Activated gamma-delta T cell (primary cell): ENCODE measurements at places on chromosomes 1 and 21.

DNA sequence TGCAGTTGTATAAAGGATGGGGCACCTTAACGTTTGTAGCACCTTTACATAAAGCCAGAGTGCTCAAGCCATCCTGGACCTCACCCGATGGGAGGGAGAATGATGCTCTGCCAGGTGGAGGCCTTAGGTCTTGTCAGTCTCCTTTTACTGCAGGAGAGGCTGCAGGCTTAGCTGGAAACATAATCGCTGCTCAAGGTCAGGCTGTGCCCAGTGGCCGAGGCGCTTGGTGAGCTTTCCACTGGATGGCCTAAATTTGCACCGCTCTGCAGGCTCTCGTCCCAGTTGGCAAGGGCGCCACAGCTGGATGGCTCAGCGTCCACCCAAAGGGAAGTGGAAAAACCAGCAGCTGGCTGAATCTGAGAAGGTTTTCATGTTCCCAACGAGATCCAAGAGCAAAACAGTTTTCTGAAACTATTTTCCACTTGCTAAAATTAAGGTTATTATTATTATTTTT is 438.9 kb downstream of the CAMTA1 start:
- no peak for DNase-seq

DNA sequence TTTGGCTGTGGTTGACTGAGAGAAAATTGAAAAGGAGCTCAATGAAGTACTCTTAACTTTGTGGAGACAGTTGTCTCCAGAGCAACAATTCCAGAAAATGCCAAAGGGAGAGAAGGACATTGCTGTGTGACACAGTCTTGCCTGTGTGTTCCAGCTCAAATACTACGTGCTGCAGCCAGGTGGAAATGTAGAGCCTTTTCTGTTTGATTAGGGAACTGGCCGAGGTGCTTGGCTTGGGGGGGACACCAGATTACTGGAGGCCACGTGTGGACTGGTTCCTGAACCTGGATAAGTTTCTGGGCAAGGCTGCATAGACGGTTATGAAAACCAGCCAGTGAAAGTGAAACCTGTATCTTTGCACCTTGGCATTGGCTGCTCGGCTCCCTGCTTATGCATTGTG is 217.9 kb downstream of the CTH start:
- DNase-seq, result no peak

DNA sequence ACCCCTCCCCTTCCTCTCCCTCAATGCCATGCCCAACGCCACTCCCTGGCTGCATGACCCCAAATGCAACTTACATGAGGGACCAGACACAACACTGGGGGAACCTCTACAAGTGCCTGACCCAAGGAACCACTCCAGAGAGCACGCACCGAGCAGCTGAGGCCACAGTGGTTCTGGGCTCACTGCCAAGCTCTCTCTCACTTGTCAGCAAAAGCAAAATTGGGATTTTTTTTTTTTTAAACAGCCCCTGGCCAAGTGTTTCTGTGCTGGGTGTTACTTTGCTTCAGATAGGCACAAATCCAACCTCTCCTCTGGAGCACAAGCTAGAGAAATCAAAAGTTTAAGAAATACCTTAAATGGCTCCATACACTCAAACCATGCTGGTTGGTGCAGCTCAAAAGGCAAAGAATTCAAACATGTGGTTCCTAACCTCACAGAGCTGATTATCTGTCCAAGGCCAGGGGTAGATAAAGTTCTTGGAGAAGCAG is 363.0 kb downstream of the SETD4 start:
- no peak for DNase-seq

DNA sequence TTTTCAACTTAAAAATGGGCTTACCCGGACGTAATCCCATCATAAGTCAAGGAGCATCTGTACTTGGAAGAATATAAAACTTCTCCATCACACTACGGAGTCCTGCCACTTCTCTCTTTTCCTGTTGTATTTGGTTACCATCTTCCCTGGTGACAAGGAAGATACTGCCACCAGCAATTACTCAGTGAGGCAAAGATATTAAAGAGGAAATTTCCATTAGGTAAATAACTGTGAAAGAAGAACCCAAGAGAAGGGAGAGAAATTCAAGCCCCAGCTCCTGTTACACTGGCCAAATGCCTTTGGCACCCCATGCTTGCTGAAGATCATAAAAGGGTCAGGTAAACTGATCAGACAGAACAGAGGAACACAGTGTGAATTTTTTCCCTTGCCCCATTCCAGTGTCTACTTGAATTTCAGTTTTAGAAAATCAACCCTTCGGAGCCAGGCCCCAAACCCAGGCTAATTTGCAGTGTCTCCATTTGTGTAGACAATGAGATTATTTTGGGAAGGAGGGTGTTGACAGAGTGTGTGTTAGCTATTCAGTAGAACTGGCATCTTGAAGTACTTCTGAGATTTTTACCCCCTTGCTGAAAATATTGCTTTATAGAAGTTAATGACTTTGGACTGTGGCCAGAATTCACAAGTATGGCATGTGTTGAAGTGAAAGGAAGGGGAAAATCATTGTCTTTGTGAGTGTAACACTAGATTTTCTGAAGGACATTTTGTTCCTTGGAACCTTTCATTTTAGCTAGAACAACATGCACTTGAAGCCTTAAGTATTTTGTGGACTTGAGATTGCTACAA is 167.1 kb downstream of the DHRS3 start:
- DNase-seq, result no peak

- DNase-seq, result no peak
These were observed 372.8 kb downstream of the PTBP2 start for GRCh38 chr1:97094247-97094972.

- DNase-seq, result no peak
These were observed 61.8 kb upstream of the IFNLR1 start for GRCh38 chr1:24248859-24249258.

- no peak for DNase-seq
These were observed 29.3 kb downstream of the DHRS3 start for GRCh38 chr1:12588695-12589094.

GRCh38 chr21:34907461-34908418 is 141.4 kb downstream of the RUNX1 start:
- no peak for DNase-seq

GRCh38 chr1:21916447-21917238 is 20.5 kb downstream of the HSPG2 start:
- DNase-seq, result no peak

DNA sequence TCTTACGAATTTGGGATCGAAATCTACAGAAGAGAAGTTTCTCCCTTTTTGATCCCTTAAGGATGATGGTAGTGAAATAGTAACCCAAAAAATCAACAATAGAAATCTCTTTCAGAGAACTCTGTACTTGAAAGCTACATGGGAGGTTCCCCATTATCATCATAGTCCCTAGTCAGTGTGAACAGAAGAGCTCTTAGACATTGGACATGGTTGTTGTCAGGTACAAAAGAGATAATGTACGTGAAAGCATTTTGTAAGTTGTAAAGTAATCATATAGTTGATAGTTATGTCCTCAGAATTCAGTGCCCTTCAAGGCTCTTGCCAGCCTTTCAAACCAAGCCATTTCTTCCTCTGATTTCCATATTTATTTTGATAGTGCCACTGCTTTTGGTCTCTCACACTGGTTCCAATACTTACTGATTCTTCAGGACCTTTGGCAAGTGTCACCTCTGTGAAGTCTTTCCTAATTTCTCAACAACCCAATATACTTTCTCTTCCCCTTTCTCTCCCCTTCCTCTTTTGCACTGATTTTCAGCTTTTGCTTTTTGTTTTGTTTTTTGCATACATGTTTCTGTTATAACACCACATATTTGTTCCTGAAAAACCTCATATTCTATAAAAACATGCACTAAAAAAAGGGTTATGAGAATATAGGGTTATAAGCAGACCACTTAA is 22.4 kb downstream of the VPS45 start:
- DNase-seq, result no peak

GRCh38 chr1:160647329-160647720 is 481 bp upstream of the SLAMF1 start:
- DNase-seq, result no peak

GRCh38 chr1:64093941-64094340 is 109.5 kb upstream of the UBE2U start:
- no peak for DNase-seq

- no peak for DNase-seq
These were observed 2.6 kb downstream of the FUCA1 start for GRCh38 chr1:23865543-23865930.

- no peak for DNase-seq
These were observed 35.4 kb downstream of the CLCA1 start for GRCh38 chr1:86504137-86504479.

GRCh38 chr1:190000365-190000872 is 477.2 kb downstream of the BRINP3 start:
- DNase-seq, result no peak

DNA sequence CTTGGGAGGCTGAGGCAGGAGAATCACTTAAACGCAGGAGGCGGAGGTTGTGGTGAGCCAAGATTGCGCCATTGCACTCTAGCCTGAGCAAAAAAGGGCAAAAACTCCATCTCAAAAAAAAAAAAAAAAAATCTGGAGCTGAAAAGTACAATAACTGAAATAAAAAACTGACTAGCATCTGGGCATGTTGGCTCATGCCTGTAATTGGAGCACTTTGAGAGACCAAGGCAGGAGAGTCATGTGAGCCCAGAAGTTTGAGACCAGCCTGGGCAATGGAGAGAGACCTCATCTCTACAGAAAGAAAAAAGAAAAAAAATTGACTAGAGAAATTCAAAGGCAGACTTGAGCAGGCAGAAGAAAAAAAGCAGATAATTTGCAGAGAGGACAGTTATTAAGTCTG is 18.1 kb downstream of the CLDN19 start:
- DNase-seq, result no peak

DNA sequence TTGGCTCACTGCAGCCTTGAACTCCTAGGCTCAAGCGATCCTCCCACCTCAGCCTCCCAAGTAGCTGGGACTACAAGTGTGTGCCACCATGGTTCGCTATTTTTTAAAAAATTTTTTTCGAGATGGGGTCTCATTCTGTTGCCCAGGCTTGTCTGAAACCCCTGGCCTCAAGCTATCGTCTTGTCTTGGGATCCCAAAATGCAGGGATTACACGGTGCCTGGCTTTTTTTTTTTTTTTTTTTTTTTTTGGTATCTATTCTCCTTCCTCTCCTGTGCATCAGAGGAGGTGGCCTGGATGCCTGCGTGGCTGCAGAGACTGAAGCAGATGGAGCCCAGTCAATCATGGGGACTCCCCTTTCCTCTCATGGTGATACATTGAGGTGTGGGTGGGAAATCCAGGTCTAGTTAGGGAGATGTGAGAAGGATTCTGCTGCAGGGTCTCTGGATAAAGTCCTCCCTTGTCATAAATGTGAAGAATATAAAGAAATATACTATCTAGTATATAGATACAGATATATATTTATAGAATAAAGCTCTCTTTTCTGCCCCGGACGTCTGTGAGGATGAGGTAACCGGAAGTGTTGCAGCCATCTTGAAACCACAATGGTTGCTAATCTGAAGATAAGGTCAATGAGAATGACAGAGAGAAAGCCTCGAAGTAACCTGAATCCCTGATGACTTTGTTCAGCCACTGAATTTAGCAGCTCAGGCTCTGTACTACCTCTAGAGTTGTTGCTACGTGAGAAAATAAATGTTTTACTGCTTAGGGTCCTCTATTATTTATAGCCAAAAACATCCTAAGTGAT is 19.5 kb upstream of the RGSL1 start:
- no peak for DNase-seq

- no peak for DNase-seq
These were observed 478.9 kb upstream of the CAMK1G start for GRCh38 chr1:209104646-209105045.

DNA sequence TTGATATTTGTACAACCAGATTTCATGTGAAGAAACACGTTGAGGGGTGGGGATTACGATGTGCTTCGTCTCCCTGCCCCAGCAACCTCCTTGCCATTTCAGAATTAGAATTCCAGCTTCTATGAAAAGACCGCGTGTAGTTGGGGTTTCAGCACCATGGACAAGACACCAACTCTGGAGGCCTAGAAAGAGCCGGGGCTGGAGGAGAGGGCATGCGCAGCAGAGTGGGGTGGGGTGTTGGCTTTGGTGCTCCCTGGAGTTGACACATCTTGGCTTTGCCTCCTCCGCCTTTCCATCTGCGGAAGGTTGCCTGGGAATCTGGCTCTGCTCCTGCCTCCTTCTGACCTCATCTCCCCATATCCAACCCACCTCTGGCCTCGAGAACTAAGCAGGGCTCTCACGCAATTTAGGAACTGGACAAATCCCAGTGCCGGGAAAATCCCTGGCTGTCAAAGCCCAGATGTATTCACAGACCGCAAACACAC is 11.8 kb downstream of the HTR6 start:
- no peak for DNase-seq

DNA sequence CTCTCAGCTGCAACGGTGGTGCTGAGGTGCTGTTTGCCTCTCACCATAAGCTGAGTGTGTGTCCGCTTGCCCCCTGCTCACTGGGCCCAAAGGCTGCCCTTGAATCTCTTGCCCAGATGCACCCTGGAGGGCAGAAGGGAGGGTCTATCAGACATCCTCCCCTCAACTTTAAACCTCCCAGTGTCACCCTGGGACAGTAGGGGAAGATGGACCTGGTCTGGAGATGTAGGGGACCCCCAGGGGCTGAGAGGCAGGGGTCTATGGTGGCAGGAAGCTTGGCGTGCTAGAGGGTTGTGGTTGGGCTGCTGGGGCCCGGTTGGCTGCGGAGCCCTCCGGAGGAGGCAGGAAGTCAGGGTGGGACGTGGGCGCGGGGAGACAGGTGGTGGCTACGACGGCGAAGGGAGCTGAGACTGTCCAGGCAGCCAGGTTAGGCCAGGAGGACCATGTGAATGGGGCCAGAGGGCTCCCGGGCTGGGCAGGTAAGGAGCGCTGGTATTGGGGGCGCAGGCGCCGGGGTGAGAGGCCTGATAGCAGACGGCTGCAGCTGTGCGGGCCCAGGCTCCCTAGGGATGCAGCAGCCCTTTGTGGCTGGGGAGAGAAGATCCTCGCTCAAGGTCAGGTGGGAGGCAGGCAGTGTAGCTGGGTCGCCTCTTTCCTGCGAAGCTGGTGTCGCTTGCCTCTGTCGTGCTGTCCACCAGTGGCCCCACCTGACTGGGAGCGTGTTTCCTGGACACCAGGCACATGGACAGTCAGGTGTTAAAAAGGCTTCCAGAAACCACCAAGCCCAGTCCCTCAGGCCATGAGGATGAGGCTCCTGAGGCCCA is at the start of gene LCK:
LCK (plus strand) TSS at position 373 of the 824 bp plus-strand sequence. CDS start 23,065 bp downstream, outside the sequence.
- peak; percentile 46 for DNase-seq

DNA sequence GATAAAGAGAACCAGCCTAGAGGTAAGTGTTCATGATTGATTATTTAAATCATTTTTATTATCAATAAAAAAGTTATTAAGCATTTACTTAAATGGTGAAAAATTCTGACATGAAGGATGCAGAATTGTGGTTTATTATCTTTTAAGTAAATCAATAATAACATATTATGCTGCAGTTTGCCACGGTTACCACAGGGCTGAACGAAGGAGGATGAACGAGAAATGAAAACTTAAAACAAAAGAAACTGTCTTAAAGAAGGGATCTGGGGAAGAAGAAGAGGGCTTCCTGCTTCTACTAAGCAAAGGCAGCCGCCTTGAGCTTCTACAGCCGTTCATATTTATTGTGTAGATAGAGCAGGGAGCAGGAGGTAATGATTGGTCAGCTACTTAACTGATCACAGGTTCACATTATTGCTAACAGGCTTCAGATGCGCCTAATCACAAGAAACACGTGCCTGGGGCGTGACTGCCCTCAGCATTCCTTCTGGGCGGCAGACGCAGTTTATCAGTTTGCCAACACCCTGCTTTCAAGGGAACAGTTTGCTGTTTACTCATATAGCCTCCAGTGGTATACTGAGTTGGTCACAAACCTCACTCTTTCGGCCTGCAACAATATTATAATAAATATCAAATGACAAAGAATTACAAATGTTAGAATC is 5.8 kb upstream of the FNBP1L start:
- no peak for DNase-seq

GRCh38 chr21:42495765-42496119 is 282 bp downstream of the RSPH1 start:
- no peak for DNase-seq

GRCh38 chr1:45430490-45430889 is 60.5 kb downstream of the TESK2 start:
- DNase-seq, result no peak
